Fibroblast of skin of left biceps (primary cell): ENCODE measurements at places on chromosomes 2 and 18.

GRCh38 chr2:29802986-29803385, 118.4 kb downstream of the ALK start:
- DNase-seq = no peak

DNA sequence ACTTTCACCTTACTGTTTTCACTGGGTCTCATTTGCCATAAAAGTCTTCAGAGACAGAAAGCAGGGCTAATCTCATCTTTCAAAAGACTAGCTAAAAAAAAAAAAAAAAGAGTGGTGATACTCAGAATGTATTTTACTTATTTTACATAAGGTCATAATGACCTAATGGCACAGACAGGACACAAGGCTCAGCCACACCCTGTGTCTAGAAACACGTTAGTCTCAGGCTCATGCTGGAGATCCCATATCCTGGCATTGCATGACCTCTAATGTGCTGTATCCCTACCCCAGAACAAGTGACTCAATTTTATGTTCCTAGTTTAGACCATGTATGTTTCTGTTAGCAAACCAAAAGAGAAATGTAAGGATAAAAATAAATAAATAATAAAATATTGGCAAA, 115.4 kb downstream of the SATB2 start:
- no peak for DNase-seq

DNA sequence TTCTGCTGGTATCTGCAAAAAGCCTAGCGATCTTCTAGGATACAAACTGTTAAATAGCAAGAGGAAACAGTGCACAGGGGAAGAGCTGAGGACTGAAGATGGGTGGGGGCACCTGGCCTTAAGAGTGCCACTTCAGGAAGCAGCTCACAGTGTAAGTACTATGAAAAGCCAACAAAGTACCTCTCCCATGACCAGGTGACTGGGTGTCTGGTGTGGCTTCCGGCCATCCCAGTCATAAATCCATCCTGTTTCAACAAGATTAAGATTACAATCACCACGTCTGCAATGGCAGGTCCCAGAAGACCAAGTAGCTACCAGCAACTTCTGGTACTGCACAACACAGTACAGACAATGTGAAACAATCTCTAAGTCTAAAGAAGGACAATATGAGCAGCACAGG, 15.9 kb downstream of the ERFE start:
- no peak for DNase-seq

DNA sequence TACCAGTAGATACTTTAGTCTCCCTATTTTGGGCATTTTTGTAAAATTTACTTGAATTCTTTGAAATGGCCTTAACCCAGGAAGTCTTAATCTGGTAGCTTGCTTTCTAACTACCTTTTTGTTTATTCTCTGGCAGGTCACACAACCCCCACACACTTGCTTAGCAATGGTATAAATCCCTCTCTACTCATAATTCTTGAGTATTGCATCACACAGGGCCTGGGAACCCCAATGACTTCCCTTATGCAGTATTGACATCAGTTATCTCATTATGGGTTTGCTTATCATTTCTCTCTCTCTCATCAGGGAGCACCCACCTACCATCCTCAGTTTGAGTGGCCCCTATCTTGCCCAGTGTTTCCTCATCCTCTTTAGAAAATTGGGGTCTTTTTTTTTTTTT, 207.1 kb downstream of the KCNS3 start:
- DNase-seq = no peak

- DNase-seq = no peak
Observed at GRCh38 chr2:232835687-232836208, 34.3 kb upstream of the SNORC start.

DNA sequence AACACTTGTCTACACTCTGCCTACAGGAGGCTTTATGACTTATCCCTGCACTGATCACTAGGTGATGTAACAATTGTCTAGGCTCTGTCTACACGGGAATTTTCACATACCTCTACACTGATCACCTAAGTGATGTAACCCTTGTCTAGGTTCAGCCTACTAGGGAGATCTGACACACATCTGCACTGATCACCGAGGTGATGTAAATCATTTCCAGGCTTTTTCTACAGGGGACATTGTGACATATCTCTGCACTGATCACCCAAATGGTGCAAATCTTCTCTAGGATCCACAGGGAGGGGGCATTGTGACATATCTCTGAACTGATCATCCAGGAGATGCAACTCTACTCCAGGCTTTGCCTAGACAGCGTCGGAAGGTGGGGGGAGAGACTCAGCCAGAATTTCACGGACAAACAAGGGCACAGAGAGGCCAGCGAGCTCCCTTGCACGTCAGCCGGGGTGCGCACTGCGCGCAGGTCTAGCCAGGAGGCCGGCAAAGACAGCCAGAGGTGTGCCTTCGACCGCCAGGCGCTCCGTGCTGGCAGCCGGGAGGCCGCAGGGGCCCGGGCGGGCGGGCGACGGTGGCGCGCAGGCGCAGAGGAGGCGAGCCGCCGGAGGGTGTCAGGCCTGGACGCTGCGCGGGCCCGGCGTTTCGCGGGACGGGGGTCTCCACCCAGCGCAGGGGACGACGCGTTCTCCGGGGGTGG, 46.9 kb upstream of the USP14 start:
- DNase-seq = peak; percentile 10
